Transverse colon (tissue), 4 donors: ENCODE measurements at places on chromosomes 11 and 22. TPM values are rescaled to one million over a fixed set of nuclear protein-coding genes. Genes with fewer than 3 reads are reported as not detected.
A peak's percentile ranks its signal among the peaks of the same experiment; 100 is the strongest.

Gene CELSR1
- 1.9 TPM for total RNA-seq

Gene TFIP11
- 5.2 TPM for total RNA-seq

GRCh38 chr22:30307041-30307574, 17.8 kb upstream of the CASTOR1 start:
- no peak for DNase-seq

DNA sequence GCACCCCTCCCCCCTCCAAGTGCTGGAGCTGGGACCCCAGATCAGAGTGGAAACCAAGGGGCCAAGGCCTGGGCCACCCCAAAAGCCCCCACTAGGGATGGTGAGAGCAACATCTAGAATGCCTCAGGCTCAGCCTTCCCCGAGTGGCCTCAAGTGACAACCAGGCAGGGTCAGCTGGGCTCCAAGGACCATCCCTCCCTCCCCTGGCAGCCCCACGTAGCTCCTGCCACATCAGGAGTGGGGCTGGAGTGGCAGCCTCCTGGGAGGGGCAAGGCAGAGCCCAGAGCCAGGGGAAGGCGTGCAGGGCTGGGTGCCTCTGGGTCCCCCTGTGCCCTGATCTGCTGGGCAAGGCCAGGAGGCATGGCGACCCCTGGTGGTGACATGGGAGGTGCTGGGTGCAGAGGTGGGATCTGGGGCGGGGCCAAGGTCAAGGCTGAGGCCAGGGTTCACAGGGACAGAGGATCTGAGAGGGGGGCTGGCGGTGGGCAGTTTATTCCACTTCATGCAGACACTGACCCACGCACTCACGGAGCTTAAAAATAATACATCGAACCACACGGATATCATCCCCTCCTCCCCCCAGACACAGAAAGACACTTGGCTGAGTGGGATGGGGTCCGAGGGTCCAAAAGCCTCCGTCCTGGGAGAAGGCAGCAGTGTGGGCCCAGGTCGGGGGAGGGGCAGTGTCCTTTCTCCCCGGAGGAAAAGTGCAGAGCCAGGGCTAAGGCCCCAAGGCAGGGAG, 15.8 kb upstream of the EHD1 start:
- DNase-seq = peak; percentile 95

DNA sequence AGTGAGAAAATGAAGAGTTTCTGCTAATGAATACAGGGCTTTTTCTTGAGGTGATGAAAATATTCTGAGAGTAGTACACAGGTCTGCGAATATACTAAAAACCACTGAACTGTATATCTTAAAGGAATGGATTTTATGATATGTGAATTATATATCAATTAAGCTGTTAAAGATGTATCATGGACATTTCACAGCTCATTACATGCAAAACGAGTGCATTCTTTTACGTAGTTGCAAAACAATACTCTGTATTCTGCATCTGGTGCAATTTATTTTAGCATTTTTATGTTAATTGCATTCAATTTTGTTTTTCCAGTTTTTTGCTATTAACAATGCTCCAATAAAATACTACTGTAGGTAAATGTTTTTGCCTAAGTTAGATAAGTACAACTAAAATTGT, 411.6 kb downstream of the DYNC2H1 start:
- no peak for DNase-seq

GRCh38 chr11:32168924-32169323, 78.0 kb downstream of the RCN1 start:
- no peak for DNase-seq
